ENCODE measurements at places on chromosomes 6 and 20. TPM values are rescaled to one million over a fixed set of nuclear protein-coding genes. Genes with fewer than 3 reads are reported as not detected.

Gene MCCD1
- polyA plus RNA-seq: not detected

Gene WFDC12
- not detected for polyA plus RNA-seq

Gene ZGPAT
- 39.8 TPM for polyA plus RNA-seq

Gene OR2H2
- not detected for polyA plus RNA-seq

Gene CALHM4
- polyA plus RNA-seq: not detected

Gene GJA10
- polyA plus RNA-seq: not detected

Gene MLIP
- polyA plus RNA-seq: 3.6 TPM

Gene PREX1
- polyA plus RNA-seq: 7.6 TPM

Gene MYL9
- polyA plus RNA-seq: 34.6 TPM

Gene FOXF2
- 0.45 TPM for polyA plus RNA-seq

Gene SCRT2
- polyA plus RNA-seq: not detected

Gene SESN1
- polyA plus RNA-seq: 30.2 TPM

Gene DUSP15
- 10.2 TPM for polyA plus RNA-seq

Gene DNMT3B
- polyA plus RNA-seq: 1.1 TPM

Gene FAM217A
- 0.65 TPM for polyA plus RNA-seq

Gene SLC4A11
- 0.27 TPM for polyA plus RNA-seq

Gene PPP1R16B
- 2.3 TPM for polyA plus RNA-seq

Data from small intestine (tissue), 16 donors.